ENCODE measurements at places on chromosomes 13 and 19. TPM values are rescaled to one million over a fixed set of nuclear protein-coding genes. Genes with fewer than 3 reads are reported as not detected.
A peak's percentile ranks its signal among the peaks of the same experiment; 100 is the strongest.

F2RL3 gene
- polyA plus RNA-seq: not detected

PHLDB3 gene
- 5.5 TPM for polyA plus RNA-seq

ZNF471 gene
- polyA plus RNA-seq: 0.31 TPM

NOVA2 gene
- polyA plus RNA-seq: not detected

NLRP4 gene
- polyA plus RNA-seq: not detected

RNF113B gene
- polyA plus RNA-seq: not detected

DNA sequence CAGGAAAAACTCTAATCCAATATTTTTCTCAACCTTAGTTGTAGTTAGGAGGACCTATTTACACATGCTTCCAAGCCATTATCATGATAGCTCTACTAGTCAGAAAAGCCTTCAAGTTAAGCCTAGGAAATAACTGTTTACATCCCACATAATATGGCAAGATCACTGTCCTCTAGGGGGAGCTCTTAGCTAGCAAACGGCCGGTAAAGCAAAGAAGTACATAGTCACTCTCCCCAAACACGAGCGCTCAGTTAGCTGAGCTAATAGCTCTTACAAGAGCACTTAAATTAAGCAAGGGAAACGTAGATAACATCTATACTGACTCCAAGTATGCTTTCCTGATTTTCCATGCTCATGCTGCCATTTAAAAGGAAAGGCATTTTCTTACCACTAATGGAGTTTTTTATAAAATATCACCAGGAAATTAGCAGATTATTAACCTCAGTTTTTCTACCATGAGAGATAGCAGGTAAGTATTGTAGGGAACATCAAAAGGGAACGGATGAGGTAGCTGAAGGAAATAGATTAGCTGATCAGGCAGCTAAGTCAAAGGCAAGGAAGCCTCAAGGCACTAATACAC, 100.6 kb upstream of the PABPC3 start:
- peak; percentile 63 for DNase-seq
- no peaks in the 10 kb centered on the region for H3K36me3 ChIP-seq
- no peak overlapping the region for H3K27ac ChIP-seq

GRCh38 chr13:25746131-25746530, 305.7 kb downstream of the SHISA2 start:
- DNase-seq: no peak
- H3K27me3 ChIP-seq: no peaks in the 10 kb centered on the region
- no peak overlapping the region for H3K4me3 ChIP-seq

DNA sequence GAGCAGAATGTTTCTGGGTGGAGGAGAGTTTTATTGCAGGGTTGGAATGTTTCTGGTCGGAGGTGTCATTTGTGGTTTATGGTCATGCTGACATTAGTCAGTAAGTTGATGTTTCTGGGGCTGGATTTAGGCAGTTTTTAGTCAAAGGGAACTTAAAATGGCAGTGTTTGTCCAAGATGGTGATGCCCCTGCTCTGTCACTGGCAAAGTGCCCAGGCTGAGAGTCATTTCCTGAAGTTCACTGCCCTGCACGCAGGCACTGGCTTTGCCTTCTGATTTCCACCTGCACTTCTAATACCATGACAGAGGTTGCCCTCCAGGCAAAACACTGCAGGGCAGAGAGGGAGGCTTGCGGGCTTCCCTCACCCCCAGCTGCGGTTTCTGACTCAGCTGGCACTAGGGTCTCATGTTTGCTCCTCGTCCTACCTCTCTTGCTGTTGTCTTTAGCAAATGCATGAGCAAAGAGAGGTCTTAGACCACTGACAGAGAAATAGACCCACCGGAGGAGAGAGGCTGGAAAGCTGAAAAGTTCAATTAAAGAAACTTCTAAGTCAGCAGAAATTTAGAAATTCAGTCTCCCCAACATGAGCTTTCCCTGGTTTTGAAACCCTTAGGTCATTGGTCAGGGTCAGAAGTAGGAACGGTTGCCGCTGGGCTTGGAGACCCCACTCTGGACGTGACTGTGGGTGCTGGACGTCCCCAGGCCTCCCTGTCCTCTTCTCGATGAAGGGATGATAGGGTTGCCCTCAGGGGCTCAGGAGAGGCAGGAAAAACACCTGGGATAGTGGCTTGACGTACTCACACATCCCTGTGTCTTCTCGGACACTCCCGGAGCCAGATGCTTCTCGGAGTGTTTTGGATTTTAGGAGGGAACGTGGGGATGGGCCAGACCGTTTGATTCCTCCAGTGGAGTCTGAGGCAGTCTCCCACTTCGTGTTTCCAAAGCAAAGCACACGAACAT, 26.3 kb downstream of the TMEM255B start:
- DNase-seq: no peak
- no peak overlapping the region for H3K4me3 ChIP-seq
- H3K27ac ChIP-seq: no peak overlapping the region
- H3K36me3 ChIP-seq: no peaks in the 10 kb centered on the region
- no peaks in the 10 kb centered on the region for H3K4me1 ChIP-seq
- no peaks in the 10 kb centered on the region for H3K27me3 ChIP-seq

DNA sequence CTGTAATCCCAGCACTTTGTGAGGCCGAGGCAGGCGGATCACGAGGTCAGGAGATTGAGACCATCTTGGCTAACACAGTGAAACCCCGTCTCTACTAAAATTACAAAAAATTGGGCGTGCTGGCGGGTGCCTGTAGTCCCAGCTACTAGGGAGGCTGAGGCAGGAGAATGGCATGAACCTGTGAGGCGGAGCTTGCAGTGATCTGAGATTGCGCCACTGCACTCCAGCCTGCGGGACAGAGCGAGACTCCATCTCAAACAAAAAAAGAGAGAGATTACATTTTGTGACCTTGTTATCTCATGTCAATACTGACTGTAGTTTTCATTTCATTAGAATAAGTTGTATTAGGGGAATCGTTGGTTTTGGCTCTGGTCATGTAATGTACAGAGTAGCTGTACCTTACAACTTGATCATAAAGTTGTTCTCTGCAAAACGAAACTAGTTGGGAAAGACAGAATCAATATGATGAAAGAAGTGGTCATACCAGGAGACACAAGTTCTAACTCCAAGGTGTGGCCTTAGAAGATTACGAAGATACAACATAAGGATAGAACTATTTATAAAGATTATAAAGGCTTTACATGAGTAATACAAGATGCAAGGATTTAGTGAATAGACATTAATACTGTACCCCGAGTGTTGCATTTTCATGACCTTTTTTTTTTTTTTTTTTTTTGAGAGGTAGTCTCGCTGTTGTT, 15.3 kb downstream of the TMEM38A start:
- no peaks in the 10 kb centered on the region for H3K36me3 ChIP-seq
- H3K27ac ChIP-seq: no peak overlapping the region
- H3K4me3 ChIP-seq: no peak overlapping the region
- H3K27me3 ChIP-seq: no peaks in the 10 kb centered on the region
- no peaks in the 10 kb centered on the region for H3K4me1 ChIP-seq

DNA sequence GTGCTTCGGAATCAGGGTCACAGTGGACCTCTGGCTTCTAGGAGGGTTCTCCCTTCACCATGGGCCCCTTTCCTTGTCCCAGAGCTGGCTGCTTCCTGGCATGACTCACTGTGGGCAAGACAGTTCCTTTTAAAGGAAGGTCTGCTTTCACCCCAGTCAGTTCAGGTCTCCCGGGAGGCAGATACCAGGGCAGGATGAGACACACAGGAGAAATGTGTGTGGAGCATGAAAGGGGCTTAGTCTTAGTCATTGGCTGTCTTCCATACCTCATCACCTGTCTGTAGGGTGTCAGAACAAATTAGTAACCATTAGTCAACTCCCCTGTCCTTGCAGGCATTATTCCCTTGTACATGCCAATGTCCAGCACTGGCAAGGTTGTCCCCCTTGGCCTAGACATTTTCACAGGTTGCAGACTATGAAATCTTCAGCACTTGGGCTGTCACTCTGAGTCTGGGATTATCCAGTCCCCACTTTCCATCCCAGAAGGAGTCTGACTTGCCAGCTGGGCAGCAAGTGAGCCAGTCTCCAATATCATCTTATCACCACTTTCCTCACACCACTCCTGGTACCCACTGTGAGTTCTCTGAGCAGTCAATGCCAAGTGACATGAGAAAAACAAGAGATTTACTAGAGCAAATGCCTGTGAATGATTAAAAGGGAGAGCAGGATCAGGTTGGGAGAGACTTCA, 76.8 kb upstream of the MEDAG start:
- no peaks in the 10 kb centered on the region for H3K4me1 ChIP-seq
- DNase-seq: no peak
- no peak overlapping the region for H3K27ac ChIP-seq

DNA sequence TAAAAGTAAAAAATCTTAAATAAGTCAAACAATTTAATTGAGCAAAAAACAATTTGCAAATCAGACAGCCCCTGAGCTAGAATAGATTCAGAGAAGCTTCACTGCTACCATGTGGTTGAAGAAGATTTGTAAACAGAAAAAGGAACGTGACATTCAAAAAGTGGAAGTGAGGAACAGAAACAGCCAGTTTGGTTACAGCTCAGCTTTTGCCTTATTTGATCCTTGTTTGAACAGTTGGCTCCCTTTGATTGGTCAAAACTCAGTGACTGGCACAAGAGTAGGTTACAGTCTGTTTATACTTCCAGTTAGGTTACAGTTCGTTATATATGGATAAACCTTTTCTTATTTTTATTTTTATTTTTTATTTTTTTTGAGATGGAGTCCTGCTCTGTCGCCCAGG, 5.8 kb downstream of the ZNF221 start:
- no peak for DNase-seq
- no peaks in the 10 kb centered on the region for H3K36me3 ChIP-seq
- H3K4me1 ChIP-seq: no peaks in the 10 kb centered on the region

DNA sequence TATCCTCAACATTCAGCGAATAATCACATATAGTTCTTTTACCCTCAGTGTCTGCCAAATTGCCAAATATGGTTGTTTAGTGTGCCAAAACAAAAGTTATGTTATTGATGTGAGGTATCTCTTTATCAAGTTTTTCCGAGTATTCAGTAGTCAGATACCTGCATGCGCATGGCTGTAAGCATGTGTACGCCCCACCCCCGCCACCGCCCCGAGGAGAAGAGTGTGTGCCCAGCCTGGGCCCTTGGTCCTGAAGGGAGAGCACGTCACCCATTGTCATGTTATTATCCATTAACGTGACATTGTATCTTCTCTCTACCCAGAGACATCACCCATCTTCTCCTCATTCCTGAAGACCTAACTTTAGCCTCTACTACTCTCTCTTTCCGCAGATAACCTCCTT, 147.0 kb downstream of the SHISA2 start:
- peaks cover 65% of the 10 kb centered on the region for H3K4me1 ChIP-seq
- no peaks in the 10 kb centered on the region for H3K27me3 ChIP-seq
- no peak for DNase-seq
- no peaks in the 10 kb centered on the region for H3K36me3 ChIP-seq

DNA sequence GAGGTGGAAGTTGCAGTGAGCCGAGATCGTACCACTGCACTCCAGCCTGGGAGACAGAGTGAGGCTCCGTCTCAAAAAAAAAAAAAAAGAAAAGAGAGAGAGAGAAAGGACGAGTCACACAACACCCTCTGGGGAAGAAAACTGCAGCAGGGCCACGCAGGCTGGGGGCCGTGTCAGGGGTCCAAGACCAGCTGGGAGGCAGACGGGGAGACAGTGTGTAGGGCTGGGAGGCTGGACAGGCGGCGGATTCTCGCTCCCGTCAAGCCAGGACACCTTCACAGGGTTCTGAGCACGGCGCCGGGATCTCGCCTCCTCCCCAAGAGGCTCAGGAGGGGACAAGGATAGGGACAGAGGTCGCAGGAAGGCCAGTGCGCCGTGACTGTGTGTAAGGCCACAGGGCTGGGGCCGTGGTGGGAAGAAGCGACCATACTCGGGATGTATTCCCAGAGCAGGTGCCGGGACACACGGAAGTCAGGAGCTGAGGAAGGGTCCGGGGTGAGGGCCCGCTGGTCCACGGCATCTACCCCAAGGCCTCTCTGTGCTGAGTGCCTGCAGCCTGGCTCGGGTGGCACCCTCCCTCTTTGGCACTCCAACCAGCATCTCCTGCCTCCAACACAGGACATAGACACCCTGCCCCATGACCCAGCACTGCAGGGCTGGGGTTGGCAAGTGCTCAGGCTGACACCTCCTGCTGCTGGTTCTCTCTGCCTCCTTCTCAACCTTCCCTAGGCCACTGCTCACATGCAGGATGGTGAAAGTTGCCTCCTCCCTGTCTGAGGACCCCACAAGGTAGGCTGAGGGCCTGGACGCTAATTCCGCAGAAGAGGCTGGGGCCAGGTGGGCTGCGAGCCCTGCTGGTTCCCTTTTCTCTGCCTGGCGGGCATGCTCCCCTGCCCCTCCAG, 21.2 kb downstream of the ZNF787 start:
- no peaks in the 10 kb centered on the region for H3K27me3 ChIP-seq
- DNase-seq: no peak
- peaks cover 17% of the 10 kb centered on the region for H3K36me3 ChIP-seq
- no peaks in the 10 kb centered on the region for H3K4me1 ChIP-seq
- H3K4me3 ChIP-seq: no peak overlapping the region

GRCh38 chr13:67043901-67044300, 186.2 kb downstream of the PCDH9 start:
- H3K4me1 ChIP-seq: no peaks in the 10 kb centered on the region

- H3K27me3 ChIP-seq: no peaks in the 10 kb centered on the region
- peak; percentile 44 for DNase-seq
- H3K36me3 ChIP-seq: no peaks in the 10 kb centered on the region
- no peak overlapping the region for H3K27ac ChIP-seq
- H3K4me3 ChIP-seq: peak overlapping the region; percentile 61
Measured at GRCh38 chr19:4327252-4327876, 11.3 kb downstream of the STAP2 start.

- H3K4me3 ChIP-seq: no peak overlapping the region
- H3K4me1 ChIP-seq: no peaks in the 10 kb centered on the region
- no peak for DNase-seq
- no peak overlapping the region for H3K27ac ChIP-seq
- no peaks in the 10 kb centered on the region for H3K36me3 ChIP-seq
Measured at GRCh38 chr13:42812316-42812715, 30.9 kb downstream of the FAM216B start.

GRCh38 chr13:95403349-95404140, 102.3 kb upstream of the ABCC4 start:
- peaks cover 5% of the 10 kb centered on the region for H3K4me1 ChIP-seq
- no peaks in the 10 kb centered on the region for H3K27me3 ChIP-seq
- no peak overlapping the region for H3K27ac ChIP-seq
- no peaks in the 10 kb centered on the region for H3K36me3 ChIP-seq

DNA sequence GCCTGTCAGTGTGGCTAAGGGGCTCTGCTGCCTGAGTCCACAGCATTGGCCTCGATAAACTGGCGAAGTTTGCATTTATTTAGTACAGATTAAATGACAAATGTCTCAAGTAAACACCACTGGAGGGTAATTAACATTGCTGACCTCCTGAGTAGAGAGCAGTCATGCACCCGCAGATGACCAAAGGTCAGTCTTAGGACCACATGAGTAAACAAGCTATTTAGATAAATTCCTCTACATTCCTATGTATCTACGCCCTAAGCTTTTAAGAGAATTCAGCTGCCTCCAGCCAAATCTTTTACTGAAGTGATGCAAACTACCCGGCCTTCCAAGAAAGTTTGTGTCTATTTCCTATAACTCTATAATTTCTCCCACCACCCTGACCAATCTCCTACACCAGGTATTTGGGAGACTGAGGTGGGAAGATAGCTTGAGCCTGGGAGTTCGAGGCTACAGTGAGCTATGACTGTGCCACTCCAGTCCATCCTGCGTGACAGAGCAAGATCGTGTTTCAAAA, 22.9 kb downstream of the CD70 start:
- no peaks in the 10 kb centered on the region for H3K4me1 ChIP-seq
- H3K36me3 ChIP-seq: no peaks in the 10 kb centered on the region
- no peak overlapping the region for H3K4me3 ChIP-seq

All from CD4-positive, alpha-beta memory T cell (primary cell).